Subcutaneous preadipocyte (primary cell): ENCODE measurements at places on chromosomes 13 and 19. TPM values are rescaled to one million over a fixed set of nuclear protein-coding genes. Genes with fewer than 3 reads are reported as not detected.

The TNFRSF19 gene
- total RNA-seq: 0.37 and 2.0 TPM in 2 replicates

The KL gene
- under 0.01 and 0.20 TPM in 2 replicates for total RNA-seq

The ZNF708 gene
- 4.4 and 6.3 TPM in 2 replicates for total RNA-seq

The TEX26 gene
- total RNA-seq: not detected in 2 replicates

The TTC9B gene
- total RNA-seq: not detected in 2 replicates

The RASGRP4 gene
- not detected in 2 replicates for total RNA-seq

The KIR3DL1 gene
- not detected in 2 replicates for total RNA-seq

The ZNF274 gene
- total RNA-seq: 14.3 and 17.8 TPM in 2 replicates

The RELB gene
- total RNA-seq: 7.3 and 11.3 TPM in 2 replicates

The LRRC4B gene
- under 0.01 TPM in 2 replicates for total RNA-seq

The PSPC1 gene
- total RNA-seq: 37.1 and 56.5 TPM in 2 replicates

The SNAPC2 gene
- total RNA-seq: 27.4 and 31.6 TPM in 2 replicates

The ZNF443 gene
- total RNA-seq: 1.5 and 1.8 TPM in 2 replicates

The ZNF136 gene
- 2.6 and 2.9 TPM in 2 replicates for total RNA-seq

The SIGLECL1 gene
- total RNA-seq: not detected in 2 replicates

The PDCD2L gene
- 15.1 and 15.2 TPM in 2 replicates for total RNA-seq

The ICAM4 gene
- 0.39 TPM in 1 of 2 replicates, not detected in the other for total RNA-seq

The STAP2 gene
- total RNA-seq: 2.9 and 4.1 TPM in 2 replicates

The FAM216B gene
- not detected in 2 replicates for total RNA-seq

The STRN4 gene
- total RNA-seq: 55.1 and 74.7 TPM in 2 replicates

The AP1M2 gene
- total RNA-seq: not detected in 2 replicates

The ZNF534 gene
- under 0.01 and 0.20 TPM in 2 replicates for total RNA-seq

The FGF21 gene
- not detected in 2 replicates for total RNA-seq

The LHB gene
- total RNA-seq: not detected in 2 replicates

The ZNF30 gene
- total RNA-seq: 2.6 and 2.7 TPM in 2 replicates

The RNF225 gene
- total RNA-seq: 0.37 and 0.59 TPM in 2 replicates

The PDE4C gene
- 0.20 TPM in 1 of 2 replicates, not detected in the other for total RNA-seq
